ENCODE measurements at places on chromosomes 7 and 10.

DNA sequence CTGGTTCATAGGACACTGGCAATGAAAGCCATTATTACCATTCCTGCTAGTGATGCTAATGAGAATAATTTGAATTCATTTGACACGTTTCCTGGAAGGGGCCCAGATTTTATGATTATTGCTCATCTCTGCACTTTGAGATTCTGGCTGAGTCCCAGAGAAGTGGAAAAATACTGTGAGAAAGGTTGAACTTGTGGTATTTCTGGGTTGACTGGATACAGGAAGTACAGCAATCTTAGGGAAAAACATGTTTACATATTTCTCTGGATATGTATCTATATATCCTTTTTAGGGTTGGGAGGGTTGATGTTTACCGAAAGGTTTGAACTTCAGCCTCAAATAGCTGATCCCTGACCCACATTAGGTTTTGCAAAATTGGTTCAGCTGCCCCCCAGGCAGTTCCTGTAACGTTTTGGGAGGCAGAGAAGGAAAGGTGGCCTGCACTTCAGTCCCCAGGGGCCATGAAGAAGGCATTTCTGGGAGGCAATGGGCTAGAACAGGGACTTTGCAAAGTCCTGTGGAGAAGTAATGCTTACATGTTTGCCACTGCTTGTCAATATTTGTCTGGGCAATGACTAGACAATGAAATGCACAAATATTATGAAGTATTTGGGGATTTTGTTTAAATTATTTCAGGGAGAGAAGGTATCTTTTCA, 253.7 kb upstream of the PITRM1 start:
- DNase-seq, result no peak

GRCh38 chr10:78236416-78237015, 202.9 kb downstream of the RPS24 start:
- DNase-seq, result no peak

DNA sequence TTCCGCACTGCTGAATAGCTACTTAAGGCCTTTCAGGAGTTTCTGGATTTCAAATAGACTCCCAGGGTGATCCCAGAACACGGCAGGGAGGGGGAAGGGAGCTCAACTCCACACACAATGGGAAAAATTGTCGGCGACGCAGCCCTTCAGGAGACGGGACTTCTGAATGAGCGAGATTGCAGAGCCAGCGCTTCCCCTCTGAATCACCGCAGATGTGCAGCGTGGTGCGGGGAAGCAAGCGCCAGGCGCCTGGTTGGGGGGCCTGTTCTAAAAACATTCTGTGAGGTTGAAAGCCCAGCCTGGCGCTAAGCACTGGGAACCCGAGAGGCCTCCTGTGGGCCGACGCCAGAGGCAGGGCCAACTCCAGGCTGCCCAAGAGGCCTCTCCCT, 163.3 kb downstream of the MAD1L1 start:
- DNase-seq, result no peak

DNA sequence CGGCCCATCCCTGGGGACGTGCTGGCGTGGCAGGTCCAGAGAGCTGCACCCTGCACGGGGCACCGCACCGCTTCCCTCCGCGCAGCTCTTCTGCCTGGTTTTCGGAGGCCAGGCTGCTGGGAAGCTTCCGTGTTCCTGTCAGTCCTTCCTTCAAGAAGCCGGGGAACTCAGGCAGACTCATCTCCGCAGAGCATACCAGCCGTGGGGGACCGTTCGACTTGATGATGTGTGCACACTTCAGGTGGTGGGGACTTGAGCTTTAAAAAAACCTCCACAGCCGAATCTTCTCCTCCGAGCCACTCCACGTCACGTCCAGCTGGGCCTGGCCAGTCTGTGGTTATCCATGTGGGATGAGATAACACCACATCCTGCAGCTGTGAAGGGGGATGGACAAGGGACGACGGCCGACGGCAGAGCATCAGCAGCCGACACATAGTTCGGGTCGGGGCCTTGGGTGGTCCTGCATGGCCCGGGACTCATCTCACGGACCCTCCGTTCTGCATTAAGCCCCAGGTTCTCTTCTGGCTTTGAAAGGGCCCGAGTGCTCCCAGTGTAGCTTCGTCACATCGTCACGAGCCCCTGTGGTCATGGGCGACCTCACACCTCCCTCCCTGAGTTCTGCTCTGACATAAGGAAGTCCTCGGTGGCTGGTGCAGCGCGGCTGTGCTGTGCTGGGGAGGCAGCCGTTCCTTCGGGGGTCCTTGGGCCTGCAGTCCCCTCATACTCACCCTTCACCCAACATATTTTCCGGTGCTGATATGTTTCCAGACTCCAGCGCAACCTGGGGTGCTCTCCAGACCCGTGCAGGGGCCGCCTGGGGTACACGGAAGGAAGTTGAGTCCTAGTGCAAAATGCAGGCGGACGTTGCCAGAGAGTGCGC, 4.5 kb upstream of the BHLHA15 start:
- no peak for DNase-seq

- DNase-seq, result no peak
Observed at GRCh38 chr10:101280511-101280910, 51.2 kb upstream of the LBX1 start.

DNA sequence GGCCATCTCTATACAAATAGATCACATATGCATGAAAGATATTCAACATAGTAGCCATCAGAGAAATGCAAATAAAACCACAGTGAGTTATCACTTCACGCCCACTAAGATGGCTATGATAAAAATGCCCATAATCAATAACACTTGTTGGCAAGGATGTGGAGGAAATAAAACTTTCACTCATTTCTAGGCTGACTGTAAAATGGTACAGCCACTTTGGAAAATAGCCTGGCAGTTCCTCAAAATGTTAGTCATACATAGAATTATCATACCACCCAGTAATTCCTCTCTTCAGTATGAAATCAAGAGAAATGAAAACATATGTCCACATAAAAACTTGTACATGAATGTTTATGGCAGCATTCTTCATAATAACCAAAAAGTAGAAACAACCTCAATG, 324.9 kb downstream of the LRRTM3 start:
- no peak for DNase-seq

GRCh38 chr10:132898391-132899053, 43.8 kb downstream of the CFAP46 start:
- DNase-seq, result no peak

GRCh38 chr10:32393911-32394310, 47.0 kb upstream of the EPC1 start:
- DNase-seq, result no peak

GRCh38 chr7:82179311-82179710, 264.3 kb downstream of the CACNA2D1 start:
- DNase-seq, result no peak

GRCh38 chr7:103524042-103524907, 78.3 kb upstream of the SLC26A5 start:
- DNase-seq, result no peak

GRCh38 chr7:47622586-47622945, 40.7 kb upstream of the TNS3 start:
- DNase-seq, result no peak

All from effector memory CD4-positive, alpha-beta T cell (primary cell).